ENCODE measurements at places on chromosomes 5 and 9.

DNA sequence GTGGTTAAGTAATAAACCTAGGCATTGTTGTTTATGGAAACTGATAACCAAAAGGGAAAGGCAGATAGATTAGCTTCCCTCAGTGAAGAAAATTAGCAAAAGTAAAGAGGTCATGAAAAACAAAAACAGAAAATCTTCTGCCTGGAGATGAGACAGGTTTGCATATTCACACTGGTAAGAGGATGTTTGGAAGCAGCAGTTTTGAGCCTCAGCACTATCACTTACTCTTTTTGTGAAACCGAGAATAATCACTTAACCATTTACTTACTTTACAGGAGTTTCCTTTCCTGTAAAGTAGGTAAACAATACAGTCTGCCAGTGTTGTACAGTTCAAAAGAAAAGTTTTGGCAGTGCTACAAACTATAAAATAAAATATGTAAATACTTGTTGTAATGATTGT, 35.5 kb upstream of the EMB start:
- no peak for DNase-seq

- no peak for DNase-seq
These were observed 107.7 kb upstream of the EQTN start for GRCh38 chr9:27404661-27405060.

DNA sequence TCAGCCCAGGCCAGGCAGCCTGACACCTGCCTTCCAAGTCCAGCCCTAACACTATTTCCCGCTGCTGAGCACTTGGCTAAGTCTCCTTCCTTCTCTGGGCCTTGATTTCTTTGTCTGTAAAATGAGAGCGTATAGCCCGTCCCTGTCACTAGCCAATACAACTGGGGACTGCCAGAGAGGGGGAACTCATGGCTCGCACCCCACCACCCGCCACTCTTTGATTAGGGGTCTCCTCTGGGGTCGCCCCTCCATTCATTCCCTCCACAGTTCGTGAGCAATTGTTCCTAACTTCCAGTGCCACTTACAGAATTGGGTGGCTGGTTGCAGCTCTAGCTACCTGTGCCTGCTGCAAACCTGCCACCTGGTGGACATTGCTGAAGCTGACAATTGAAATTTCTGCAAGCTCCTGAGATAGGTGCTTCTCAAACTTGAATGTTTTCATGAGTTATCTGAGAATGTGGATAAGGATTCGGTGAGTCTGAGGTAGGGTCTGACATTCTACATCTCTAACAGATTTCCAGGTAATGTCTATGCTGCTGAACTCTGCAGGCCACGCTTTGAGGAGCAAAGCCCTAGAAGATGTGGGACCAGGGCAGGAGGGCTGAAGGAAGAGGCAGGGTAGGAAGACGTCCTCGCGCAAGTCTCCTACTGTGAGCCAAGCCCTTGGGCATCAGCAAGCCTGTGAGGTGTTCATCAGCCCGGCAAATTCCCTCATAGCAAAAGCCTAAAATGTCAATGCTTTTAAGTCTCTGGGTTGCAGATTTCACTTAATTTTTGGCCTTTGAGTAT, 13.3 kb upstream of the RECK start:
- DNase-seq, result peak; percentile 88

DNA sequence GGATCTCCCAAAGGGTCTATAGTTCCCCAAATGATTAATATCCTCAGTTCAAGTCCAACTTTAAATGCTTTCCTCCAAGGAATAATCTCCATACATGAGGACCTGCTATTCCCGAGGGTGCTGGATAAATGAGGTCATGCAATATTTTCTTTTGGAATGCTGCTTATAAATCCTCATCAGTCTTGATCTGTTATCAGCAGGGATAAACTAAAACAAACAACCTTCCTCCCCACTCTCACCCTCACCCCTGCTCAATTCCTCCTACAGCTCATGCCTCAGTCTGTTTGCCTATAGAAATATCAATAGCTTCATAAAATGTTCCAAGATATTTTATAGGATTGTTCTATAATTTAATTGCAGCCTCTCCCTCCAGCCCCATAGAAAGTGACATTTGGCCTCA, 61.1 kb downstream of the GLRA1 start:
- DNase-seq, result no peak

DNA sequence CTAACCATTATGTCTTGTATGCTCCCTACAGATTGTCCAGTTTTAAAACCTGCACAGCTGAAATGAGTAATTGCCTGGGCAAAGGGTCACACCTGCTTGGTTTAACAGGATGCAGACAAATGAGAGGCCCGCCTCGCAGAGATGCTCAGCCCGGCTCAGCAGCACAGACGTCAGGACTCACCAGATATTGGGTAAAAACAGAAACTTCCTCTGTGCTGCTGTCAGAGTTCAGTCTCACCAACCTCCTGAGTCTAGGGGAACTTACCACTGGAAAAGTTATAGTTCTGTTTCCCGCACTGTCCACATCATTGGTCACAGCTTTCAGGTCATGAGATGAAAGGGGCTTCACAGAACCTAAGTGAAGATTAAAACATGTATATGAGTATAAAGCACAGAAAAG, 152.5 kb downstream of the ESM1 start:
- DNase-seq, result no peak

DNA sequence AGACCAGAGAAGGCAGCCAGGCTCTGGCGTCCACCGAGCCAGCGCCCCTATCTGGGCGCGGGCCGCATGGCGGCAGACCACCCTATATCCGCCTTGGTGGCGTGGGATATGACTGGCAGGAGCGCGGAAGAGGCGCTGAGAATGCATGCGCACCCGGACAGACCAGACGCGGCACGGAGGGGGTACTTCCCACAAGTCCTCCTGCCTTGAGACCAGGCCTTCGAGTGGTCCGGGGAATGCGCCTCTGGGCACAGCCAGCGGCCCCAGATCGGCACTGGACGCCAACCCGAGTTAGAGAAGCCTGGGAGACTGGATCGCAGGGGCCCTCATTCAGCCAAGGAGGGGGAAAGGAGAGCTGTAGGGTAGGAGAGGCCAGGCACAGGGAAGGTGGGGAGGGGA, 2.5 kb upstream of the LMX1B start:
- DNase-seq, result no peak

- no peak for DNase-seq
These were observed 478.6 kb downstream of the CCDC171 start for GRCh38 chr9:16031486-16031885.

GRCh38 chr5:78360924-78361630, 660 bp downstream of the SCAMP1 start:
- DNase-seq, result peak; percentile 27

DNA sequence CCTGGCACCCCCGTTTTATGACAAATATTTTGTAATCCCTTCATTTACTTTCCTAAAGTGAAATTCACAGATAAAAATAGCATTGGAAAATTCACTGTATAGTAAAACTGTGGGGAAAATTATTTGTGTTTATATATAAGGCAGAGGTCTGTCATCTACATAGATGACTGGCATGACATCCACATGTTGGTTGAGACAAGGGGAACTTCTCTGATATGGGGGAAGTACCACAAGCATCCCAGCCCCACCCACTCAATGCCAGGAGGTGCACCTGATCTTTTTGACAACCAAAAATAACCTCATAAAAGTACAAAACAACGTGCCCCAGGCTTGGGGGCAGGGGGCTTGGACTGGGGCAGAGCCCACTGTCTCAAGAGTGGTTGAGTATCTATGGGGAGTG, 6.3 kb upstream of the TDRD7 start:
- DNase-seq, result no peak

- peak; percentile 67 for DNase-seq
These were observed 307.5 kb downstream of the ZNF608 start for GRCh38 chr5:124438903-124439281.

GRCh38 chr5:17343675-17344074, 126.2 kb downstream of the BASP1 start:
- no peak for DNase-seq

DNA sequence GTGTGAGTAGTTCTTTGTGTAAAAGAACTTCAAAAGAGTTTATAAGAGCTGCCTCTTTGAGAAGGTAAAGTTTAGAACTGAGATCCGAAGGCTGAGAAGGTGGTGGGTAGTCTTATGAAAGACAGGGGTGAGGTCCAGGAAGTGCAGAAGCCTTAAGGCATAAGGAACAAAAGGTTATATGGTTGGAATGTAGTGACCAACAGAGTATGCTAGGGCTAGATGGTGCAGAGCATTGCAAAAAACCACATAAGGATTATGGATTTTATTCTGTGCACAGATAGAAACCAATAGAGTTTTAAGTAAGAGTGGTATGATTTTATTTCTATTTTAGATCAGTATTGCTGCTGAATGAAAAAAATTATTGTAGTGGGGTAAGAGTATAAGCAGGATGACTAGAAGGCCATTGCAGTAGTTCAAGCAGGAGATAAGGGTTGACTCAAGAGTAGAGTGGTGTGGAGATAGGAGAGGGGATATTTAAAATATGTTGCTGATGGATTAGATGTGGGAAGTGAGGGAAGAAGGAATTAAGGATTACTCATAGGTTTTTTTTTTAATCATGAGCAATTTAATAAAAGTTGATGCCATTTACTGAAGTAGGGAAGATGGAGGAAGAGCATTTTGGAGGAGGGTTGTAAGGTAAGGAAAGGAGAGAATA, 3.7 kb downstream of the RECK start:
- DNase-seq, result no peak

DNA sequence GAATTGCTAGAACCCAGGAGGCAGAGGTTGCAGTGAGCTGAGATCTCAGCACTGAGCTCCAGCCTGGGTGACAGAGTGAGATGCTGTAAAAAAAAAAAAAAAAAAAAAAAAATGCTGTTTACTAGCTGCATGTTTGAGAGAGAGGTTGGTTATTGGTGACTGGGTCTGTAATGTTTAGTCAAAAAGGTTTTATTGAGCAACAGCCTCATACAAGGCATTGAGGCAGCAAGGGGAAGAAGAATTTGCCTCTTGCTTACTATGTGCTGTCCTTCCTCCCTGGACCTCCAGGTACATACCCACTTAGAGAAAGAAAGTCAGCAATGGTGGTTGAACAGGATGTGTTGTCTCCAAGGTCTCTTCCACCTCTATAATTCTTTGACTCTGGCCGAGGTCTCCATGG, 140.7 kb upstream of the SPRY4 start:
- no peak for DNase-seq

- DNase-seq, result no peak
These were observed 315 bp downstream of the UBQLN1 start for GRCh38 chr9:83707518-83707767.

DNA sequence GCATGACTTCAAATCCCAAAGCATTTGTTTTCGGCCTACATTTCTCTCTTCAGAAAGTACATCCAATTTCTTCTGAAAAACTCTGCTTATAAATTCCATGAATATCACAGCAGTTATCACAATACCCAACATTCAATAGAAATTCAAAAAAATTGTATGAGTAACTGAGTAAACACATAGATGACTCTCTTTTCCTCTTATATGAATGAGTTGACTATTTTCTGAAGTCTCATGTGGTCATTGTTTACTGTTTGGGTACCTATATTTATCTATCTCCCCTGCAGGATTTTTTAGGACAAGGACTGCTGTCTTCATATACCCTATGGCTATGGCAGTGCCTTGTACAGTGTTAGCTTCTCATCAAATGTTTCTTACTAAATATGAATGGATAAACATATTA, 157.1 kb downstream of the HTR1A start:
- DNase-seq, result no peak

DNA sequence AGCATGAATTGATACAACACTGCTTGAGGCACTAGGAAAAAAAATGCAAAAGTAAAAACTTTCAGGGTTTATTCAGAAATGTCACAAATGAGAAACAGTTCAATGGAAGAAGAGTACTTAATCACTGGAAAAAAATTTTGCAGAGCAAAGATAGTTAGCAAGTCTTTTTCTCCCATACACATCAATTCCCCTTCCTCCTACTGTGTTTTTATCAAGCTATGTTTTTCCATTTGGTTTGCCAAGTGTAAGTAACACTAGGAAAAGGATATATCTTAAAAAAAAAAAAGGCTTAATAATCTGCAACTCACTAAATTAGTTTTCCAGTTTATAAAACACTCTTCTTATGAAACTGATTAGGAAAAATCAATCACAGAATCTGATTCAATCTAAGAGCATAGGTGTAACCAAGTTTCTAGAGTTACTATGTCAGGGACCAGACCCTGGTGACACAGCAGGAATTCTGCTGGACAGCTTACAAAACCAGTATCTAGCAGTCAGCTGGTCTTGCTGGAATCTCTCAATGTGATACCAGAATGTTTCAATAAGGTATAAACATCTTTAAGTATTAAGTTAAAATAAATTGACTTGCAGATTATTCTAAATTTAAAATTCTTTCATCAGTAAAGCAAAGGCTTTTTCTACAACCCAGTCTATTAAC, 34.7 kb downstream of the RNF145 start:
- no peak for DNase-seq

- DNase-seq, result no peak
These were observed 62.7 kb downstream of the PRELID2 start for GRCh38 chr5:145772466-145772865.

GRCh38 chr5:91379246-91379913, 3.7 kb downstream of the ARRDC3 start:
- no peak for DNase-seq

DNA sequence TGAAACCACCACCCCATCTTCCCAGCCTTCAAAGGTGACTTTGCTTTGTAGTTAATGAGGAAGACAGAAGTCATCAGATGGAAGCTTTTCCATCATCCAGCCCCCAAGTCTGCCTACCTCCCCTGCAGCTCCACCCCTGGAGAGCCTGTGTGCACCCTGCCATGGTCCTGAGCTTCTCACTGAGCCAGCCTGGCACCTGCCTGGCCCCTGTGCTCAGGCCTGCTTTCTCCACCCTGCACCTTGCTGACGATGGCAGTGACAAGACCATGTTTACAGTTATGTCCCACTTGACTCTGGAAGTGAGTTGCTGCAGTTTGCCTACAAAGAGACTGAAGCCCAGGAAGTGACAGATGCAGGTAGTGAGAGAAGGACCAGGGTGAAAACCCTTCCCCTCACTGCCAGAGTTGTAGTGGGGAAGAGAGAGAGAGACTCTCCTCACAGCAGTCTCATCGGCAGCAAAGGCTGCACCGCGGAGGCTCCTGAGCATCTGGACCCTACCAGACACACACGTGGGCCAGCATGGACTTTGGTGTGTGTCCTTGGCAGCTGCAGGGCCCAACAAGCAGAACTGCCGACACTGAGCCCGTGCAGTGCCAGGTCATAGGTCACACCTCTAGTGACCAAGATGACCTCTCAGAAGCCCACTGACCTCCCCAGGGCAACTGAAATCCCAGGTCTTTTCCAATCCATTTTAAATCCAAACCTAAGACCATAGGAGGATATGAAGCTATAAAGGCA, 107.1 kb downstream of the CACNA1B start:
- no peak for DNase-seq

DNA sequence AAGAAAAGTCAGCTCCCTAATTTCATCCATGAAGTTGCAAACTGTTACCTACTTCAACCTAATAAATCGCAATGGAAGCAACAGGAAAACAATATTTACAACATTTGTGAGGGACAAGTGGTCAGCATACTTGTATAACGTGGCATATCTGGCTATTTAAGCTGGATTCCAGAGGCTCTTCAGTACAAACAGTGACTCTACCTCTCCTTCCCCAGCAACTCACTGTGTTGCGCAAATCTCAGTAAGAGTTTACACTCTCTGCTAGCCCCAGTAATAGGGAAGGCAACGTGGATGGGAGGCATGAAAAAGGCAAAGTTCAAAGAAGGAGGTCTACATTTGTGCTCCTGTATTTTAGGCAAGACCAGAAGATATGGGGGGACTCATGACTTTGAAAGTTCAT, 18.9 kb upstream of the SEMA5A start:
- no peak for DNase-seq

All from posterior cingulate gyrus (tissue), 11 donors.